Common myeloid progenitor, CD34-positive (primary cell): ENCODE measurements at places on chromosomes 13 and 19.

- DNase-seq = no peak
These were observed 54.4 kb downstream of the MLLT1 start for GRCh38 chr19:6225232-6225865.

DNA sequence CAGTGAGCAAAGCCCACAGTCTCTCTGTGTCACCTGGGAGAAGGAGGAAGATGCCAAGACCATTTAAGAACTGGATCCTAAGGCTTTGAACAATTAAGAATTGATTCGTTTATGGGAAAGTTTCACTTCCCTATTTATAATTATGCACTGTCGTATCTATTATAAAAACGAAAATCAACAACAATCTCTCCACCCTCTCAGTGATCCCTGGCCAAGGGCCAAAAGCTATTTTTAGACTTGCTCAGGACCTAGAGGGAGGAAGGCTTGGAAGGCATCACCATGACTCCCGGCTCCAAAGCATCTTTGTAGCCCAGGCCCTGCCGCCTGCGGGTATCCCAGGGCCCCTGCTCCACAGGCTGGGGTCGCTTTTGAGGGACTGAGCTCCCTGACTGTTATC lies 1.3 kb downstream of the RHPN2 start:
- DNase-seq = peak; percentile 23

DNA sequence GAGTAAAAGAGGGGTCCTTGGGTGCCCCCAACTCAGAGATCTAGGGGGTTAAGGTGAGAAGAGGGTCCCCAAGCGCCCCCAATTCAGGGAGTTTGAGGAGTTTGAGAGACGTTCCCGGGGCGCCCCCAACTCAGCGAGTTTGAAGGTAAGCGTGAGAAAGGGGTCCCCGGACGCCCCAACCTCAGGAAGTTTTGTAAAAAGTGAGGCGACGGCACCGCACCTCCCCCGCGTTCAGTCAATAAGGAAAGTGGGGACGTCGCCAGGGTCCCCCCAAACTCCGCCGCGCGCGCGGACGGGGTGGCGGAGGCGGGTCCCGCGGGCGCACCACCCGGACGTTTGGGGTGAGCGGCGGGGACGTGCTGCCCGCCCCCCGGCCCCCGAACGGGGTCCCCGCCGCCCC lies 353 bp downstream of the RFX2 start:
- DNase-seq = no peak

DNA sequence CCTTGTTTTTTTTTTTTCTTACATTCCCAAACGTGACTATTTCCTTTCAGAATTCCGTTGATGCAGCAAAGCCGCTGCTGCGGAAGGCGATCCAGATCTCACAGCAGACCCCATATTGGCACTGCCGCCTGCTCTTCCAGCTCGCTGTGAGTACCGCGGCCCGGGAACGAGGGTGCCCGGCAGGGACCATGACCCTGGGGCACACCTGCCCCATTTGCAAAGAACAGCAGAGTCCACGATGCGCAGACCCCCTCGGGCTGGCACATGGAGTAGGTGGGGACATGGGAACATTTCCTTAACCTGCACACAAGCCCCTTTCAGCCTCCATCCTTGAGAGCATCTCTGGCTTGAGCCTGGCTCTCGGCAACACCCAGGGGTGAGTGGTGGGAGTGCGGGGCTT lies 16.5 kb downstream of the MAU2 start:
- no peak for DNase-seq

DNA sequence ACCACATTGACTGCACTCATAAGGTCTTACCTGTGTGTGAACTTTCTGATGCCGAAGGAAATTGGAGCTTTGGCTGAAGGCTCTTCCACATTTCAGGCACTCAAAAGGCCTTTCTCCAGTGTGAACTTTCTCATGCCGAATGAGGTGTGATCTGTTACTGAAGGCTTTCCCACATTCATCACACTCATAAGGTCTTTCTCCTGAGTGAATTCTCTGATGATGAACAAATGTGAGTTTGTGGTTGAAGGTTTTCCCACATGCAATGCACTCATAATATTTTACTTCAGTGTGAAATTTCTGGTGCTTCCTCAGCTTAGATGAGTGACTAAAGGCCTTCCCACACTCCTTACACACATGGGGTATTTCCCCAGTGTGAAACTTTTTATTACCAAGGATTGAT lies 5.7 kb downstream of the ZNF132 start:
- DNase-seq = peak; percentile 40

GRCh38 chr19:4449639-4450028 lies 8.0 kb downstream of the UBXN6 start:
- no peak for DNase-seq

DNA sequence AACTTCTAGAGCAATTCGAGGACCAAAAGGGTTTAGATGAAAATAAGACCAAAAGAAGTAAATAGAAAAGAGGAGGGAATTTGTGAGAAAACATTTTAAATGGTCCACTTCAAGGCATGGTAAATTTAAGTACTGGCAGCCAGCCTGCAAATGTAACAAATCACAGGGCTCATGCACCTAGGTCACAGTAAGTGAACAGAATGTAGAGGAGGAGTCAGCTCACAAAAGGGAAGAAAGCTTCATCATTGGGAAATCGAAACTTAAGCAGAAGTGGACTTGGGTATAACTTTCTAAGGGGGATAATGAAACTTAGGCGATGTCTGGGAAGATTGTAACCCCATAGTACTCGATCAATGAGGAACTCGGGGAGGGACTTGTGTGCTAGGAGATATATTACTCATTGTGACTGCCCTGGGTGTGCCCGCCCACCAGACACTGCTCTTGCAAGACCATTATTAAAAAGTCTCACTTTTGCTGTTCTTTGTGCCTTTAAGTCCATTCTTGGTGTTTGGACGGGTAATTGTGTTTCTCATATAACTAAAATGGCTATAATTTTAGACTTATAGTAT lies 1053.6 kb upstream of the MIR17HG start:
- no peak for DNase-seq

- DNase-seq = no peak
These were observed 106.9 kb upstream of the UBL3 start for GRCh38 chr13:29957320-29957719.

GRCh38 chr19:5182751-5183150 lies 157.9 kb downstream of the PTPRS start:
- no peak for DNase-seq

DNA sequence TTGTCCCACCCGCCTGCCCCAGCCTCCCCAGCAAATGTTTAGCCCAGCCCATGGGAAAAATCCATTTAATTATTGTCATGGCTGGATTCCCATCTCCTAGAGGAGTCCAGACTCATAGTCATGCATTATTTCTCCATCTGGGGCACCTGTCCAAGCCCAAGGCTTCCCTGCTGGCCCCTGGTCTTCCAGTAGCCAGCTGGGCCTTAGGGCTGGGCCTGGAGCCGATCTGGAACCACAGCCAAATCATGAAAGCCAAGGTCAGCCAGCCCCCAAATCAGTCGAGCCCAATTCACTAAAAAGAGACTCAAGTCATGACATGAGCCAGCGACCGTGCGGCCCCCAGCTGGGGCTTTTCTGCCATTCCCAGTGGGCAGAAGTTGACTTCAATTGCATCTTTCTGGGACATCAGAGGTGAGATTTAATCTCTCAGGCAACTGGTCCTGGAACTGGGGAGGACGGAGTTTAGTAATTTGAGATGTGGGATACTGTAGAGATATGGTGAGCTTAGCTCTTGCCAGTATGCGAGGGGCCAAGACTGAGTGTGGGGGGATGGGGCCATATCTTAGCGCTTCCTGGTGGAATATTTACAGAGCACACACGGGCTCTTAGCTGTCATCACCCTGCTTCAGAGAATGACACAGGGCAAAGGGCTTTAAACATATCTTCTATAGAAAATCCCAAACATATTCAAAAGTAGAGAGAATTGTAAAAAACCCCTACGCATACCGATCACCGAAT lies 9.4 kb upstream of the PGLYRP2 start:
- DNase-seq = no peak

GRCh38 chr19:51183629-51184028 lies 41.3 kb upstream of the CD33 start:
- no peak for DNase-seq

GRCh38 chr19:11034449-11035213 lies 54.6 kb upstream of the LDLR start:
- DNase-seq = no peak

- peak; percentile 89 for DNase-seq
These were observed 839 bp upstream of the CKAP2 start for GRCh38 chr13:52454459-52454819.

- no peak for DNase-seq
These were observed at the start of gene KIR2DL4 for GRCh38 chr19:54803410-54803809. Gene KIR2DL4, plus strand, starts transcription at chr19:54803610. Its CDS starts 42 bp downstream, at chr19:54803652.

DNA sequence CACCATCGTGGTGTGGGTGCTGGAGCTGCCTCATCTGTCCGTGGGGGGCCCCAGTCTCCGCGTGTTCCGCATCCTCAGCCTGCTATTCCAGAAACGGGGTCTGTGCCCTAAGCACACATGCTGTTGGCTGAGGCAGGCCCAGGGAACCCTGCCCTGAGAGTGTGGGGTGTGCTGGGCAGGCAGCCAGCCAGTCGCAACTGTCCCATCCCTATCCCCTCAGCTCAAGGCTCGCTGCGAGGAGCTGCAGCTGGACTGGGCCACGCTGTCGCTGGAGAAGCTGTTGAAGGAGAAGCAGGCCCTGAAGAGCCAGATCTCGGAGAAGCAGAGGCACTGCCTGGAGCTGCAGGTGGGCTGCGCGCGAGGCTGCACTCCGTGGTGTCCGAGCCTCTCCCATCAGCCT lies 21.9 kb downstream of the PLEKHJ1 start:
- DNase-seq = no peak

DNA sequence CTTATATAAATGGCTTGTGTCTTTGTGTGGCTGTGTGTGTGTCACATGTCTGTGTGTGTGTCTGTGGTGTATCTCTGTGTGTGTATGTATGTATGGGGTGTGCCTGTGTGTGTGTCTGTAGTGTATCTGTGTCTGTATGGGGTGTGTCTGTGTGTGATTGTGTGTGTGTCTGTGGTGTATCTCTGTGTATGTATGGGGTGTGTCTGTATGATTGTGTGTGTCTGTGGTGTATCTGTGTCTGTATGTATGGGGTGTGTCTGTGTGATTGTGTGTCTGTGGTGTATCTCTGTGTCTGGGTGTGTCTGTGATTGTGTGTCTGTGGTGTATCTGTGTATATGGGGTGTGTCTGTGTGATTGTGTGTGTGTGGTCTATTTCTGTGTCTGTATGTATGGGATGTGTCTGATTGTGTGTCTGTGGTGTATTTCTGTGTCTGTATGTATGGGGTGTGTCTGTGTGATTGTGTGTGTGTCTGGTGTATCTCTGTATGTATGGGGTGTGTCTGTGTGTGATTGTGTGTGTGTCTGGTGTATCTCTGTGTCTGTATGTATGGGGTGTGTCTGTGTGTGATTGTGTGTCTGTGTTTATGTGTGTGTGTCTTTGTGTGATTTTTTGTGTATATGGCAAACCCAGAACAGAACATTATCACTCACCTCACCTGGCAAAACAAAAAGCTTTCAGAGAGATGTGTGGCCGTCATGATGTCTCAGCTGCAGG lies 56.1 kb upstream of the MCF2L start:
- DNase-seq = no peak

- peak; percentile 91 for DNase-seq
These were observed 19.7 kb upstream of the EDDM13 start for GRCh38 chr19:56252699-56253422.

- DNase-seq = peak; percentile 88
These were observed 25.0 kb upstream of the TNFSF11 start for GRCh38 chr13:42548731-42549551.

DNA sequence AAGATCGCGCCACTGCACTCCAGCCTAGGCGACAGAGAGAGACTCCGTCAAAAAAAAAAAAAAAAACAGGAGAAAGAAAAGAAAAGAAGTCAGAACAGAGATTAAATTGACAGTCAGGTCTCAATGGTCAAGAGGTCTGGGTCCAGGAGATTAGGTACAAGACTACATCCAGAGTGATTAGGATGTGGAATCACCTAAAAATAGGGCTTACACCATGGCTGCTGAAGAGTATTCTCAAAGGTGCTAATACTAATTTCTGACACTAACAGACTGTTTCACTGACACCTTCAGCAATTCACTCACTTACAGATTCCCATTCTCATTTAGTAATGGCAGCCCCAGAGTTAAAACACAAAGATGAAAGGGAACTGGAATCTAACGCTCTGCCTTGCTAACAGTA lies 91.7 kb downstream of the TBC1D4 start:
- DNase-seq = no peak

- DNase-seq = no peak
These were observed 10.0 kb downstream of the IQCN start for GRCh38 chr19:18264137-18264854.

DNA sequence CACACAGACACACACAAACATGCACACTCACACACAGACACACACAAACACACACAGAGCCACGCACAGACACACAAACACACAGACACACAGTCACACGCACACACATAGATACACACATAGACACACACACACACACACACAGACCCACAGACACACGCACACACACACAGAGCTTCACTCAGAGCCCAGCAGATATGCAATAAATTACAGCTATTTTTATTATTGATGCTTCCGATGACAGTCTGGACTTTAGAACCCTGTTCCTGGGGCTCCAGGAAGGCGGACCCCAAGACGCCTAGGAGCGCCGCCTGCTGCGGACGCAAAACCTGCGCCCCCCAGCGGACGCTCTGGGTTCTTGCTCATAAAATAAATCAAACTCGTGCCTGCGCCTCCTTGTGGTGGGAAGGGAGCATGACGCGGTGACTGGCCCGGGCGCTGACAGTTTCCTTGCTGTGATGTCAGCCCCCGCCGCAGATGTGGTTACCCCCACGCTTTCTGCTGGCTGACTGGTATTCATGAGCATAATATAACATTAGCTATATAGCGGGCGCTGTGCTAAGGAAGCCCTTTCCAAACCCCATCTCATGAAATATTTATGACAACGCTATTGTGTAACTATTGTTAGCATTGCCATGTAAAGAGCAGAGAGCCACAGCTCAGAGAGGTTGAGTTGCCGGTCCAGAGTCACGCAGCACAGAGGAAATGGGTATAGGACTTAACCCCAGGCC lies 64.4 kb upstream of the TM9SF2 start:
- peak; percentile 96 for DNase-seq

DNA sequence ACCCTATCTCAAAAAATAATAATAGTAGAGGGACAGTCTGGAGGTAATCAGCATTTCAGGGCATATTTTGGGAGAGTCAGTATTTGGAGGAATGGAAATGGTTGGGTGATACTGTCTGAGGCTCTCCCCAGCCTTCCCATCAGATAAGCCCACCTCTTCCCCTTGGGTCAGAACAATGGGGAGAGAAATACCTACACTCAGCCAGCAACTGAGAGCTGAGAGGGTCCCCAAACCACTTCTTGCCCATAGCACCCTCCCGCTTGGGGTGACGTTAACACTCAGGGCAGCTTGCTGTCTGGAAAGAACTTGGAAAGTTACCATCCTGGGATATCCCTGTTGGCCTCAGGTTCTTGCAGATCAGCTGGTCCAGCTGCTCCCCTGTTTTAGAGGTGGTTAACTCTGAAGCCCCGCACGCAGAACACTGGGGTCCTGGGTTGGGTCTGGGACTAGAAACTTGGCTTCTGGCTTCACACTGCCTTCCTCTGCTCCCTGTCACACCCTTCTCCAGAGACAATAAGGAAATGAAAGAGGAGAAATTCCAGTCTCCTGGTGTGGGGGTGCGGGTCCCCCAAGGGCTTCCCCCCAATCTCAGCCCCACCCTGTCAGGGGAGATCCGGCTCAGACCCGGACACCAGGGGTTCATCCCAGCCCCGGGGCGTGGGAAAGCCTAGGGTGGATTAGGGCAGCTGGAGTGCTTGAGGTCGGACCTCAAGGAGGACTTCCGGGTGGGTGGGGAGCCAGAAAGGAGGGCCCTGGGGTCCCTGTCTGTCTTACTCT lies 2.5 kb downstream of the FOXA3 start:
- no peak for DNase-seq
